NCI-H1048 (cell line): ENCODE measurements at places on chromosomes 6 and 20.

- DNase-seq = no peak
Measured at GRCh38 chr6:108592371-108593337, 31.9 kb downstream of the FOXO3 start.

DNA sequence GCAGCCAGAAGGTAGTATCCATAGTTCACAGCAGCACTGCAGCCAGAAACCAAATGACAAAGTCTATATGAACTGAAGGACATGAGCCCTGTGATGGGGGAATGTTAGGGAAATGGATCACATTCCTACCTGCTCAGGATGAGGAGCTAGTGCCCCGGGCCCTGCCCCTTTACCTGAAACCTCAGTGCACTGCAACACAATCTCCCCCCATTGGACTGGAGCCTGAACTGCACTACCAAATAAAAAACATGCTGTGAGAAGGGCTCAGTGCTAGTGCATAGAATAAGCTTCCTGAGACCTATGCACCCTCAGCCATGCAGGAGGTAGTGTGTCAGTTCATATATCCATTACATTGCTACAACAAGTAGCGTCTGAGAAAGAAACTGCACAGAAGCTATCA lies 477.8 kb downstream of the HACE1 start:
- no peak for DNase-seq

GRCh38 chr6:35426074-35426473 lies 26.1 kb upstream of the FANCE start:
- no peak for DNase-seq

GRCh38 chr20:39893003-39893685 lies 795.9 kb downstream of the MAFB start:
- DNase-seq = no peak

DNA sequence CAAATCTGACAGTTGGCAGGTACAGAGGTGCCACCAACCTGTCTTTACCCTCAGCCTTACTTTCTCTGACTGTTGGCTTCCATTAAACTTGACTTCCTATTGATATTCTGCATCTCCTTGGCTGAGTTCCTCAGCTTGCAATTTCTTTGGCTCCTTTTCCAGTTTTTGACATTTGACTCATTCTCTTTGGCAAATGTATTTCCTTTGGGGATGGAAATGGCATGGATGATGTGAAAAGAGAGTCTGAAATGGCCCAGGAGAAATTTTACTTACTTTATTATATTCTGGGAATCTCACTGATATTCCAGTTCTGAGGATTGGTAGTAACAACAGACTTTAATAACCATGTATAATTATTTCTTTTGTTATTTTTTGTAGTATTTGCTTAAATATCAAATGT lies 255.2 kb downstream of the CD109 start:
- DNase-seq = no peak

- no peak for DNase-seq
Measured at GRCh38 chr20:9506964-9507369, 7.4 kb upstream of the LAMP5 start.

DNA sequence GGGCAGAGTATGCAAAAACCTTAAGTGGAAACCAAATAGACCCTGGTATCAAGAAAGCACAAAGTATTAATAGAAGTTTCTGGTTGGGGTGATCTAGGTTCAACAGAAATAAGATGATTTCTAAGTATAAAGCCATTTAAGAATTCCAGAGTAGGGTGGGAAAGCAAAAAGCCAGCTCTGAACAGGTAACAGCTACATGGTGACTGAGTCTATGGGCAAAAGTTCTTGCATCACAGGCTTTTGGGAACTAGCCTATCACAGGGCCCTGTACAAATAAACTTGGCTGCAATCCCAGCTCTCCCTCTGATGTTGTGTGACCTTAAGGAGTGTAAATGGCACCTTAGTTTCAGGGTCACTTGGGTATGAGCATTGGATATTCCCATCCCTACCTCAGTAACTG lies 5.5 kb downstream of the TCF19 start:
- no peak for DNase-seq

- no peak for DNase-seq
Measured at GRCh38 chr6:35282472-35282871, 15.1 kb upstream of the DEF6 start.

DNA sequence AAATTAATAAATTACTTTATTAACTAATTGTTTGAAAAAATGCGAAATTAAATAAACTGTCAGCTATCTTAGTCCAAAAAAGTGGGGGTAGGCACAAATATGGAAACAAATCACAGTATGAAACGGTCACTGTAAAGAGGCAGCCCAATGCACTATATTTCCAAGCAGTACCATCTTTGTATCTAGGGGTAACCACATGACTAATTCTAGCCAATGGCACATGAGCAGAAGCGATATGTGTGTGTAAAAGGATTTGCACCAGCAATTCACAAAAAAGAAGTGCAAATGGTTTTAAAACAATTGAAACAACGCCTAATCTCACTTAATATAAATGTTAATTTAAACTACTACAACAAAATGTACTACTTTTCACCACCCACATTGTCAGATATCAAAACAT lies 164.9 kb upstream of the PRND start:
- no peak for DNase-seq

DNA sequence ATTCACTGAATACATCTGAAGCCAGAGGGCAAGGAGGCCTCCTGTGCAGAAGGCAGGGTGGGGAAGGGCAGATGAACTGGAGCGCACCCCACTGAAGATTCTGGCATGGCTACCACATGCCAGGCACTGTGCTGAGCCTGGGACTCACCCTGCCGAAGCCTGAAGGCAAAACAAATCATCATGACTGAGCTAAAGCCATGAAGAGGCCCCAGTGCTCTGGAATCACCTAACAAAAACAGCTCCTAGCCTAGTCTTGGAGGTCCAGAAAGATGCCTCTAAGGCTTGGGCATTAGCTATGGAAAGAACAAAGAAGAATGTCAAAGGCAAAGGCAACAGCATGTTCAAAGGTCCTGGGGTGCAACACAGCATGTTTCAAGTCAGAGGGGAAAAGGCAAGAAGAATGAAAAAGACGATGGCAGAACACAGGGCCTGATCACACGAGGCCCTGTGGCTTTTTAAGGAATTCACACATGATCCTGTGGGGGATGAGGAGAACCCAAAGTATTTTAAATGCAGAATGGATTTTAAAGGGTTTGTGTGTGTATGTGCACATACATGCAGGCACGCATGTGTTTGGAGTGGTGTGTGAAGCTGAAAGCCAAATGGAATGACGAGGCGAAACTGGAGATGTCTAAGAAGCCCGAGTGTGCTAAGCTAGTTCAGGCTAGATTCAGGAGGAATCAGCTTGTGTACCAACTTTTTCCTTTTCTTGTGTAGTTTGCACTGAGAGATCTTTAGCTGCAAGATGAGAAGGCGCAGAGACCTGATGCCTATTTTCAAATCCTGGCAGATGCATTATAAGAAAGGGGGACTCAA lies 261.4 kb downstream of the ZNF217 start:
- no peak for DNase-seq

GRCh38 chr6:131331151-131331550 lies 195.9 kb downstream of the AKAP7 start:
- no peak for DNase-seq

DNA sequence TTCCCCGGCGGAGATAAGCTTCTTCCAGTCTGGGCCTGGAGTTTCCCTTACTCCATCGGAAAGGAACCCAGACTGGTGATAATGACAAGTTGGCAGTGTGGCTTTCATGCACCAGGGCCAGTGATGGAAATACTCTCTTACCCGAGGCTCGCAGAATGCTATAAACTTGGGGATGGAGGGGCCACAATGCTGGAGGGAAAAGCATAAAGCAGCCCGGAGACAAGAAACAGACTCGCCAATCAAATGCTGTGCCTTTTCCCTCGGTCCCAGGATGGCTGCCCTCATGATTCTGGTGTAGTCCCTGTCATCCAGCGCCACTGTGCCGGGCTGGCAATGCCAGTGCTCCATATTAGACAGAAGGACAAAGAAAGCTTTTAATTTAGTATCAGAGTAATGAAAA lies 325.6 kb downstream of the THBS2 start:
- no peak for DNase-seq

DNA sequence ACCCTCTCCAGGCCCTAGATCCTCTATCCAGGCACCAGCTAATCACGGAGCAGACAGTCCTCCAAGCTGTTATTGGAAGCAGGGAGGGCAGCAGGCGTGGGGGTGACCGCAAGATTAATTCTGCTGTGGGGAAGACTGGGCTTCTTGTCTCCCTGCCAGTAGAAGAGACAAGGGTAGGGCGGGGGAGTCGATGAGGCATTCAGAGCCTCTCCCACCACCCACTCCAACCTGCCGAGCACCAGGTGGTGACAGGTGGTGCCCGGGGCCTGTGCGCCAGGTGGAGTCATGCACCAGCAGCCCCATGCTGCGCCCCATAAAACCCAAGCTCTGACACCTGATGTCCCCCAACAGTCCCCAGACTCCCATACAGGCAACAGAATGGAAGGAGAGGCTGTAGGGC lies 89.6 kb downstream of the CDH22 start:
- no peak for DNase-seq

GRCh38 chr6:28335040-28335563 lies 846 bp downstream of the ZSCAN31 start:
- DNase-seq = no peak

DNA sequence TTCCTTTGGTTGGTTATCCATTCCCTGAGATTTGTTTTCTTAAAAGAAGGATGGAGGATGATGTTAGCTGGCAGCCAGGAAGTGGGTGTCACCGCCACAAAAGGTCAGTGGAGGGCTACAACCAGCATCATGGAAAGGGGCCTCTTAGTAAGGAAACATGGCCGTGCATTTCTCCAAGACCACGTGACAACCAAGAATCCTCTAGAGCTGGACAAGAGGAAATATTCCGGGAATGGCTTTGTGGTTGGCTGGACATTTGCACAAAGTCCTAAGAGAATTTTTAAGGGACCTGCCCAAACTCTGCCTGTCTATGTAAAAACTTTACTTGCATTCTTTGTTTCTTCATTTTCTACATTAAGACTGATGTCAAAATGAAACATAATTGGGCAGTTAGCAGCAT lies 399.9 kb upstream of the MARCKS start:
- no peak for DNase-seq

DNA sequence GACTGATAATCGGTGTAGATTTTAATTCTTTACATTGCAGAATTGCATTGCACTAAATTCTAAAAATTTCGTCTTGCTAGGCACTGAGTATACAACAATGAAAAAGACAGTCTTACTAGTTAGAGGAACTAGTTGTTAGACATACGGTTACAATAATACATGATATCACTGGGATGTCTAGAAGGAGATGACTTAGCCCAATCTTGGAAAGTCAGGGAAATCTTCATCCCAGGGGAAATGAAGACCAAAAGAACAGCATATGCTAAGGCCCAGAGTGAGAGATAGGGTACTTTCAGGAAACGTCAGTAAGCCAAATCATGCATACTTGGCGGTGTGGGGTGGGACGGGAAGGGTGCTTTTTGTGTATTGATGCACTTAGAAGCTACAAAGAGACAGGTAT lies 901 bp downstream of the CEP57L1 start:
- no peak for DNase-seq

GRCh38 chr20:19942611-19943010 lies 74.6 kb upstream of the NAA20 start:
- no peak for DNase-seq

GRCh38 chr20:11686820-11687543 lies 230.7 kb upstream of the BTBD3 start:
- no peak for DNase-seq

DNA sequence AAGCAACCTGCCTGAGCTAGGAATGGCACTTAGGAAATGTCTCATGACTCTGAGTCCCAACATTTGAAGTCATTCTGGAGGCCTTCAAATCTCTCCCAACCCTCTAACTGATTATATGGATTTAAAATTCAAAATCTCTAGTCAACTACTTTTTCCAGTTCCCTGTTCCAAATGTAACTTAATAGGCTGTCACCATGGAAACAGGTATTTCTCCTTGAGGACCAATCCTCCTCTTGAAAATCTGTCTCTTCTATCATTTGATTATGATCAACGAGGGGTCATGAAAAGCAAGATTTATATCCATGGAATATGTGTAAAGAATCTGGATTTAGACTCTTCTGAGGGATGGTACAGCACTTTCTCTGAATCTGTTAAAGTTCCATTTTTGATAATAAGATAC lies 127.3 kb upstream of the DTNBP1 start:
- DNase-seq = no peak

DNA sequence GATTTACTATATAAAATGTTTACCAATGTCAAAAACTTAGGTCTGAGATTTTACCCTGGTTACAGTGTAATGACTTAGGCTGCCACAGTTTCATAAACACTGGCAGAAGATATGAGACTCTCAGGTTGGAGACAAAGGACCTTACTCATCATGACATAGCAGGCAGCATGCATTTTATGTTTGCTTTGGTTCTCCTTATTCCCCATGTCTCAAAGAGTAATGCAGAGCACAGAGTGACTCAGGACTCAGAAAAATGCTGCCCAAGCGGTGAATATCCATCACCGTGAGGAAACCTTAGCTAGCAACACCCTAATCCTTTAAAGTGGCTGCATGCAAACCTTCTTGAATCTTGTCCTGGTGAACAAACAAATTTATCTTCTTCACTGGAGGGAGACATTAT lies 112.1 kb upstream of the EYS start:
- no peak for DNase-seq

DNA sequence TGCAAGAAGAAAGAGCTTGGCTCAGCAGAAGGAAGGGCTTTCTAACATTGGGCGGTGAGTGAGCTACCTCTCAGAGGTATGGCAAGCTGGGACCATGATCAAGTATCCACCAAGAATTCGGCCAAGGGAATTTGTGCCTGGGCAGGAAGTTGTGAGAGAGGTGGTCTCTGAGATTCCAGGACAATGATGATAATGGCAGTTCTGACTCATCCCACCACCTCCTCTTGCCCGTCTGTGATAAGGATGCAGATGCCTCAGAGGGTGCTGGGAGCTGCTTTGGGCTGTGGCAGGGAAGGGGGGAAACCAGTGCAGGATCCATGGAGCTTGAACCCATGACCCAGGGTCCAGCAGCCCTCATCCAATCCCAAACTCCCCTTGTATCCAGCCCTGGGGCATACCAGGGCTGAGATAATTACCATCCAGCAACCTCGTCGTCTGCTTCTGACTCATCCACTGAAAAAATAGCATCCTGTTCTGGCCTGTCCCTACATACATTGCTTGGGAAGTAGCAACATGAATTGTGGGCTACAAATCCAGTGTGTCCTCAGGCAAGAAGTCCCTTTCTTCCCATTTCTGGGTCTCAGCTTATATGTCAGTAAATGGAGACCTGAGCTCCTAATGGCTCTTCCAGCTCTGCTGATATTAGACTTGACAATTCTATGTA lies 5.9 kb downstream of the TGM6 start:
- no peak for DNase-seq

- DNase-seq = no peak
Measured at GRCh38 chr20:48286601-48287000, 501.3 kb upstream of the SULF2 start.

GRCh38 chr20:43988451-43988850 lies 73.8 kb downstream of the TOX2 start:
- DNase-seq = no peak

GRCh38 chr6:109076377-109076776 lies 18.3 kb downstream of the SESN1 start:
- no peak for DNase-seq

DNA sequence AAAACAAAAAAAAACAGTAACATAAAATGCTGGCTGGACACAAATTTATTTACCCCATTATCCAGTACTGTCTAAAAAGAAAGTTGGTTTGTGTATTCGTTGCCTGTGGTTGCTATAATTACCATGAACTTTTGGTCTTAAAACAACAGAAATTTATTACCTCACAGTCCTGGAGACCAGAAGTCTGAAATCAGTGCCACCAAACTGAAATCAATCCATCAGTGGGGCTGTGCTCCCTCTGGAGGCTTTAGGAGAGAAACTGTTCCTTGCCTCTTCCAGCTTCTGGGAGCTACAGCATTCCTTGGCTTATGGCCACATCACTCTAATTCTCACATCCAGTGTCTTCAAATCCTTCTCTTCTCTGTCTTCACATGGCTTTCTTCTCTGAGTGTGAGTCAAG lies 79.4 kb downstream of the SNX5 start:
- no peak for DNase-seq
